Right forelimb (tissue), 1 donor: ENCODE measurements at places on chromosomes 2 and 18.

GRCh38 chr2:231634951-231635875, 42.5 kb downstream of the TEX44 start:
- no peak for DNase-seq

- DNase-seq, result no peak
Measured at GRCh38 chr2:232541195-232541960, 1.9 kb downstream of the CHRNG start.

- no peak for DNase-seq
Measured at GRCh38 chr2:120514521-120514920, 168.6 kb downstream of the INHBB start.

GRCh38 chr2:20229322-20230113, 4.6 kb upstream of the SDC1 start:
- peak; percentile 52 for DNase-seq

GRCh38 chr2:217864963-217865772, 137.6 kb downstream of the TNS1 start:
- no peak for DNase-seq

GRCh38 chr18:55324166-55324565, 263.8 kb downstream of the TCF4 start:
- DNase-seq, result no peak

GRCh38 chr2:166239548-166239947, 111.7 kb upstream of the SCN1A start:
- no peak for DNase-seq

DNA sequence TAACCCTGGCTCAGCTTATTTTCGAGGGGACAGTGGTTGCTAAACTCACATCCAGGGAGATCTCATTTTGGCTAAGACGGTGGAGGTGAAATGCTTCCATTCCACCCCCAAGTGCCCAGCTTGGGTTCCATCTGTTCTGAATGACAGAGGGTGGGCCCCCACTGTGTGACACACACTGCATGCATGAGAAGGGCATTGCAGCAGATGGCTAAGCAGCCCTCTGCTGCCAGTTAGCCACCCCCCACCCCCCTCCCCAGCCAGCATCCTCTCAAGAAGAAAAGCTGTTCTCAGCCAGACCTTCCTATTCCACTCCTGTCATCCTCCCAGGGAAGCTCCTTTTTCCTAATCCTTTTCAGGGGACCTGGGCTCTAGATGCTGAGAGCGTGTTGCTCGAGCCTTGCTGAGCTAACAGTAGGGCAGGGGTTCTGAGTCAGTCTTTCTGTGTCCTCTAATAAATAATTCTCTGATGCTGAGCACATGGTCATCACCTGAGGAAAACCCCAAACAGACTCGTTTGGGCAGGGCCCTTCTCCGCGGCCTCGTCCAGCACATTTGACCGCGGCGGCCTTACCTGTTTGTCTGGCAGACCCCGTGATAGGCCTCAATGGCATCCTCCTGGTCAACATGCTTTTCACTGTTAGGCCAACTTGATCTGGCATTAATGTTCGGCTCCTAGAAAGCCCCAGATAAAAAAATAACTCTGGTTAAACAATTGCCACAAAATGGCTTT, 49.5 kb upstream of the ACAA2 start:
- no peak for DNase-seq

DNA sequence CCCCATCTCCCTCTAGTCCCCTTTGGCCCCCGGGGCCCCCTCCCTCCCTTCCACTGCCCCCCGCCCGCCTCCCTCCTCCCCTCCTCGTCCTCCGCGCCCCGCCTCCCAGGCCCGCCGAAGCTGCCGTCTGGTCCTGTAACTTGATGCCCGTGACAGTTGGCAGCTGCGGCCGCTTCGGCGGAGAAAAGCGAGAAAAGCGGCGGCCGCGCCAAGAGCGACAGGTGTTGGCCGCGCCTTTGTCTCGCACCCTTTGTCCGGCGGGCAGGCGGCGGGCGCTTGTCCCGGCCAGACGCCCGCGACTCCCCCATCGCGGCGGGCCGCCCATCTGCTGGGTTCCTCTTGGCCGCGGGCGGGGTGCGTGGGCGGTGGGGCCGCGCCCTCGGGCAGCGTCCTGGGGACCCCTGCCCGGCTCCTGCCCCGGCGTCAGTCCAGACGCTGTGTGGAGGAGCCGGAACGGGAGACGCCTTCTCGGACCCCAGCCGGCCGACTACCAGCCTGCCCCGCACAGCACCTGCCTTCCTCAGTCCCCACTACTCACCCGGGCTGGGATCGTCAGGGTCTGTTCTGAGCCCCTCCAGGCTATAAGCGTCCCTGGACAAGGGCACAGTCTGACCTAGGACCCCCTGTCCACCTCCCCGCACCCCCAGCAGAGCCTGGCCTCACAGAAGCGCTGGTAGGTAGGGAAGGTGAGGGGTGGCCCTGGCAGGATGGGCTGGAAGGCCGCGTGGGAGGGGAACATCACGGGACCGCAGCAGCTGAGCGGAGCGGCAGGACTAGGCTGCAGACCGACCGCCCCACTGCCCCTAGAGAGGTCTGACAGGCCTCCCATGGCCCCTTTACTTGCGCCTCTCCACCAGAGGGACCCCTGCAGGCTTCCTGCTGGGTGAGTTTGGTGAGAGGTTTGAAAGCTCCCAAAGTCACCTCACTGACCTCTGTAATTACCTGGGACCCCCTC, 1.2 kb upstream of the HES6 start:
- peak; percentile 81 for DNase-seq

- no peak for DNase-seq
Measured at GRCh38 chr2:193774166-193774565, 1579.4 kb upstream of the TMEFF2 start.

- DNase-seq, result no peak
Measured at GRCh38 chr18:9869715-9870430, 15.9 kb upstream of the TXNDC2 start.

DNA sequence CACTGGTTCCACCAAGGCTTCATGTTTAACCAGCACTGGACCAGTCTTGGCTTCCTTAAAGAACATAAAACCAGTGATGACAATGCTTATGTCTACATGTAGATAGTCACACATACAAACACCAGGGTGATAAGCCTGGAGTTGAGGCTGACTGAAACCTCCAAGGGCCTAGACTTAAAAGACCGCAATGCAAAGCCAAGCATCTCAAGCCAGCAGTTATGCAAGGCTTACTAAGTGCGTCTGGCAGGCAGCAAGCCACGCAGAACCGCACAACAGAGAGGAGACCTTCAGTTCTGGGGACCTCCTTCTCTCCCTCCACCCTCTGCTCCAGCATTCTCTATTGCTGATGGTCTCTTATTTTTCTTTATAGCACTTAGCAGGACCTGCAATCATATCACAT, 63.2 kb upstream of the ACAA2 start:
- DNase-seq, result no peak

- no peak for DNase-seq
Measured at GRCh38 chr18:44518666-44519065, 162.0 kb upstream of the SETBP1 start.

- no peak for DNase-seq
Measured at GRCh38 chr2:20930928-20931327, 108.0 kb upstream of the LDAH start.

GRCh38 chr2:151551556-151551955, 141.9 kb downstream of the RIF1 start:
- DNase-seq, result no peak

DNA sequence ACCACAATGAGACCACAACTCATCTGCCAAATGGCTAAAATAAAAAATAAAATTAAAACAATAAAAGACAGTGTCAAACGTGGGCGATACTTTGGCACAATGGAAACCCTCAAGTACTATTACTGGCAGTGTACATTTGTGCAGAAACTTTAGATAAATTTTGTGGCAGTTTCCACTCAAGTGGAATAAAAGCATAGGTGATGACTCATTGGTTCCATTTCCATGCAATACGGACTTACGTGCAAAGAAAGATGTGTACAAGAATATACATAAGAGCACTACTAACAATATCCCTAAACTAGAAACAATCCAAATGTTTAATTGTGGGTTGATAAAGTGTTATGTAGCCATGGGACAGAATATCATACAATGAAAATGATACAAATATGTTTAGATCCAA, 259.0 kb upstream of the HNMT start:
- no peak for DNase-seq

- no peak for DNase-seq
Measured at GRCh38 chr2:212843409-212844199, 305.0 kb upstream of the ERBB4 start.

GRCh38 chr18:24982831-24983230, 369.1 kb downstream of the ZNF521 start:
- DNase-seq, result no peak

DNA sequence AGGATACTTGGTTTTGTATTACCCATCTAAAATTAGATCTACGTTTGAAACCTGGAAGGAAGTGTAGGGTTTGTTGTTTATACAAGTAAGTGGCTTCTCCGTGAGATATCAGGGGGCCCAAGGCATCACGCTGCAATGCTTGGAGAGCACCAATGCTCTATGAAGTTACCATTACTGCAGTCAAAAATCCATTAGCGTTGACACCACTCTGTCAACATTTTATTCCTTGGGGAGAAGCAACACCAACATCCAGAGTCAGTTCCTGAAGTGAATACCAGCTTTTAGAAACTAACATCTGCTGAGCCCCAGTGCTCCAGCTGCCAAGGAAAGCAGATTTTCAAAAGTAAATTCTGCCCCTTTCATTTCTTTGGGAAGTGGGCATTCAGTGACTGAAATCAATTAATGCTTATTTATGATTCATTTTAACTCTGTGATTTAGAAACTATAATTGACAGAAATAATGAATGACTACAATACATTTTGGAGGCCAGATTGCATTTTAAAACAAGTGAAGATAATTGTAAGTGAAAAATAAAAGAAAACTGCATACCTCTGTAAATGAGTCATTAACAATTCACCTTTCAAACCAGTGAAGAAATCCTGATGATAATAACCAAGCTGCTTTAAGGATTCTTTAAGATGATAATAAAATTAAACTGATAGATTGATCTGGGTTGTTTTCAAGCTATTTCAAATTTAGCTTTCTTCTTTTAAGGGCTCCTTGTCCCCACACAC, 30.5 kb downstream of the LRP1B start:
- DNase-seq, result no peak

- no peak for DNase-seq
Measured at GRCh38 chr2:194104687-194105086, 1552.3 kb upstream of the SLC39A10 start.

- DNase-seq, result no peak
Measured at GRCh38 chr18:45764000-45764686, 40.2 kb downstream of the SLC14A1 start.

DNA sequence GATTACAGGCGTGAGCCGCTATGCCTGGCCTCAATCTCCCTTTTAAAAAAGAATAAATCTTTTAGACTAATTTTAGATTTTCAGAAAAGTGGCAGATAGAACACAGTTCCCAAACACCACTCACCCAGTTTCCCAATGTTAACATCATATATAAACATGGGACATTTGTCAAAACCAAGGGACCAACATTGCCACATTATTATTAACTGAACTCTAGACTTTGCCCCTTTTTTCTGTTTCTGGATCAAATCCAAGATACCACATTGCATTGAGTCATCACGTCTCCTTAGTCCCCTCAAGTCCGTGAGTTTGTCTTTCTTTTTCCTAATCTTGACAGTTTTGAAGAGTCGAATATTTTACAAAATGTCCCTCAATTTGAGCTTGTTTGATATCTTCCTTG, 2.4 kb downstream of the C2orf42 start:
- DNase-seq, result no peak

DNA sequence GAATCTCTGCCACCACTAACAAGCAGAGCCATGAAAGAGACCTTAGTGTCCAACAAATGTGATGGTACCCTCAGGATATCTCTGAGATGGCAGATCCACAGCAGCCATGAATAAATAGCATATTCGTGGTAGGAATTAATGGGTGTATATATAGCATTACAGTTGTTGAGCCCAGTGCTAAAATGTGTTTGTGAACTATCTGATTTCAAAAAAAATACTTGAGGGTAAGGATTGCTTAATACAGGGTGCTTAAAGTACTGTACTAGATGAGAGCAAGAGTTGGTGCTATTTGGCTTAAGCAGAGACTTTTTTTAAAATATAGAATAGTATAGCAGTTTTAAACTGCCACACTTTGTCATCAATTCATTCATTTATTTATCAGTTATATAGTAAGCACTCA, 101.5 kb upstream of the GALNT5 start:
- no peak for DNase-seq

DNA sequence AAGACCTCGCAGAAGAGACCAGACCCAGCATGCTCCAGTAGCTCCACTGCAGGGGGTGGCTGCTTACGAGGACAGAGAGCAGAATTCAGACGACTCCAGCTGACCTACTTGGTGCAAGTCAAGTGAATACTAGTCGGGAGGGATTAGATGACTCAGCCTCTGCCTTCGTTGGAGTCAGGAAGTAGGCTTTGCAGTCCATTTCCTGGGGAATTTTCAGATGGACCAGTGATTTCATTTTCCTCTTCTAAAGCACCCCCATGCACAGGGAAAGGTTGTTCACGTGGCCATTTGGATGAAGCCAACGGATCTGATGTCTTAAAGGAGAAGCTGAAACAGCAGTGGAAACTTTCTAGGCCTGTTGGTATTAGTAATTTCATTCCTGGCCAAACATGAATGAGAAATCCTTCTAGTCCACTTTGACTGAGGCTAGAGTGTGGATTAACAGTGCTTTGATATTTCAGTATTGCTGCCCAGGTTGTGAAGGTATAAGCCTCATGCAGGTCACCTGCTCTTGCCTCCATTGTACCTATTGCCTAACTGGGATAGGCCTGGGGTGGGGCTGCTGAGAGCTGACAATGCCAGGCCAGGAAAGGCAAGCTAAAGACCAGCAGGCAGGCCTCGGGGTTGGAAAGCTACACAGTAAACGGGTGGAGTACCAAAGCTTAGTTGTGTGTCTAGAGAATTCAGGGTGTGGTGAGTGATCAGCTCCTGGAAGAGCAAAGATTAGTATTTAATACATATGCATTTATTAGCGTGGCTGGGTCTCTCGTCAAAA, 117.6 kb upstream of the FOSL2 start:
- DNase-seq, result no peak

GRCh38 chr18:58619596-58619930, 9.3 kb downstream of the ALPK2 start:
- DNase-seq, result no peak

- DNase-seq, result no peak
Measured at GRCh38 chr2:157480182-157480961, 36.5 kb upstream of the CYTIP start.

DNA sequence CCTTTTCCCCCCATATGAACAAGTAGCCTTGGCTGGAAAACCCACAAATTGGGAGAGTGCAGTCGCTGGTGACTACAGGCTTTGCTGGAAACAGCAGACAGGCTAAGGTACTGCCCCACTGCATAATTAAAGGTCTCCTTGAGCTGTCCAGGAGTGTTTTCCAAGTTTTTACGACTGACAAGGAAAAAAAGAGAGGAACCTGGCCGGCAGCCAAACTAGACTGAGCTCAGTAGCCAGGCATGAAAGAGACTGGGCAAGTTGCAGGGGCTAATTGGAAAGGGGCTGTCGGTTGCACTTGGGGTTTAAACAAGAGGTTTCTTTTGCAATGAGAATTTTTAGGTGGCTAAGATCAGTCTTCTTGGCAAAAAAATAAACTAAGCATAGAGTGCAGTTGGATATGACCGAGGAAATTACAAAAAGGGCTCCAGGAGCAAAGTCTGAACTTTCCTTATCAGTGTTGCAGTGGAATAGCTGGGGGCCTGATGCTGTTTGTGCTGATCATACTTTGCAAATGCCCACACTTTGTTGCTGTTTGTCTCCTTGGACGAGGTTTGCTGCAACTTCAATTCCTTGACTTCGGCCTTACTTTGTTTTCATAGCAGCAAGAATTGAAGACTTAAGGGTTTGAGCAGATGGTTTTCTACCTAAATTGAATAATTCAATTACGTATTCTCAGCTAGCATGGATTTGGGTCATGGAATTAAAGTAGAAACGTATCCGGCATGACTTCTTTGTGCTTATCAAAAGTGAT, 2.1 kb downstream of the GULP1 start:
- DNase-seq, result peak; percentile 84

- DNase-seq, result no peak
Measured at GRCh38 chr18:62767836-62768557, 52.7 kb downstream of the PHLPP1 start.
